ENCODE measurements at places on chromosomes 5 and 9.

- DNase-seq = no peak
Measured at GRCh38 chr9:81266674-81267073, 422.7 kb downstream of the TLE1 start.

- peak; percentile 39 for DNase-seq
Measured at GRCh38 chr9:126514037-126514821, 99.5 kb upstream of the LMX1B start.

- no peak for DNase-seq
Measured at GRCh38 chr5:121913418-121913817, 48.4 kb upstream of the SRFBP1 start.

- no peak for DNase-seq
Measured at GRCh38 chr5:147557876-147558745, 48.2 kb upstream of the DPYSL3 start.

DNA sequence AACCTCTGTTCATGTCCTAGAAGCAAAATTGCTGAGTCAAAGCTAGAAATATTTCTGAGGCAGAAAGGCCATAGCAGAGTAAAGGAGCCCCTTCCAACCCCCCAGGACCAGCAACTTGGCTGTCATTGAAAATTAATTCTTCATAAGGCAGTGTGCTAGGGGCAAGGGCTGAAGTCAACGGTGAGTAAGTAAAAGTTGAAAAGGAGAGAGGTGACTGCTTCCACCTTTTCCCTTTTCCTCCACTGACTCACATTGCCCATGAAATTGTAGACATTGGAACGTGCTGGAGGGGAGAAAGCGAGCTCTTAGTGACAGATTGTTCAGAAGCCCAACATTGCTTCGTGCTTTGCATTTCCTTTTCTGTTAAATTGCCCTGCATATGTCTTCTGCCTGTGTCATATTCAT lies 19.1 kb downstream of the GLRA1 start:
- DNase-seq = no peak

- DNase-seq = no peak
Measured at GRCh38 chr5:146158255-146158654, 24.2 kb downstream of the LARS1 start.

DNA sequence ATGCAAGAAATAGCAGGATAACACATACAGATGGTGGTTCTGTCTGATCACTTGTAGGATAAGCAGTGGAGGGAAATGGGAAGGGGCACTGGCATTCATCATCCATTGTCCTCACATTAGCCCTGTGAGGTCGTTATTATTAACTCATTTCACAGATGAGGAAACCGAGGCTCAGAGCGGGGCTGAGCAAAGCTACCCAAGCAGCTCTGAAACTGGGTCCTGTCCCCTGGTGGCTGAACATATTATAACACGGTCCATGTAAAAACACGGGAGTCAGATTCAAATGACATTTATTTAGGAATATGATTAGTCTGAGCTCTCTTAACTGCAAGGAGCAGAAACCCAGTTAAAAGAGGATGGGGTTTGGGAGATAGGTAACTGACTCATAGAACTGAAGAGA lies 43.1 kb downstream of the HRH2 start:
- no peak for DNase-seq

GRCh38 chr5:172383191-172383802 lies 71.0 kb downstream of the SH3PXD2B start:
- DNase-seq = no peak

- DNase-seq = no peak
Measured at GRCh38 chr5:11918463-11919045, 14.3 kb upstream of the CTNND2 start.
